ENCODE measurements at places on chromosomes 3 and 15.

DNA sequence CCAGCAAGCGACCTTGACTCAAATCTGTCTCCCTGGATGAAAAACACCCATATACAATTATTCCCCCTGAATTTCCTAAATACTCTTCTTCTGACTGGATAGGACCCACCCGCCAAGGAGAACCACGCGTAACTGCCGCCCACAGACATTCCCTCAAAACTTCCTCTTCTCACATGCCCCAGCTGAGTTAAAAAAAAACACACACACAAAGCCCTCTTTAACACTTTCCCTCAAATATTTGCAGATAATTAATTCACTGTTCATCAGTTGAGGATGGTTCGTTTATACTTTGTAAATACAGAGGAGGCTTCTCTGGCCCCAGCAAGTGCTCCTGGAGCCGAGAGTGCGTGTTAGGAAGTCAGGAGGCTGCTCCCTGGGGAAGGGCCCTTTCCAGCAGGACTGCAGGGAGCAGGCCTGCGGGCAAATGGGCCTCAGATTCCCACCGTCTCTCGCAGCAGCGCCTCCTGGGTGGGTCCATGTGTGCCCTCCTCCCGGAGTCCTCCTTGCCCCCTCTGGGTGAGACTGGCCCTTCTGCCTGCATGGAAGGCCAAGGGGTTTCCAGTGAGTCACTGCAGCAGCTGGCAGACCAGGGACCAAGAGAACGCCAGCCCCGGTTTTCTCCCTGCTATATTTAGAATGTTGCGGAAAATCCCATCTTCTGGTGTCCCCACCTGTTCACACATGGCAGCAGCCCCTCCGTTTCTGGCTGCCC is 46.8 kb downstream of the MGLL start:
- DNase-seq: peak; percentile 55

- no peak for DNase-seq
These were observed 29.9 kb downstream of the UBE3A start for GRCh38 chr15:25408929-25409328.

- DNase-seq: no peak
These were observed 410.4 kb upstream of the RORA start for GRCh38 chr15:61639491-61639890.

- no peak for DNase-seq
These were observed 152.9 kb downstream of the ATP10A start for GRCh38 chr15:25710184-25710583.

GRCh38 chr3:192514081-192514753 is 213.1 kb downstream of the FGF12 start:
- peak; percentile 12 for DNase-seq

DNA sequence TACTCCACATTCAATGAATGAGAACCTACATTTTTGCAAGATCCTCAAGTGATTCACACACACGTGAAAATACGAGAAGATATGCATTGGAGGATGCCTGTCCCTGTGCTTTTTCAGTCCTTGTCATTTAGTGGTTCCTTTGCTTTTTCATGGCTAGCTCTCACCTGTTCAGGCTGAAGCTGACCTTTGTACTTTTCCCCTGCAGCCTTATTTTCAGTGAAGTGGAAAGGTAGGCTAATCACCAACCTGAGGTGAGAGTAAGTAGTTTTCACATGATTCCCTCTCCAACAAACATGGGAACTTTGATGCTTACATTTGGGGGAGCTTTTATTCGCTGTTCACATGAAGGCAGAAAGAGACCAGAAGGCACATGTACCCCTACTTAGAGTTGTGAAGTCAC is 8.3 kb downstream of the ITPR1 start:
- DNase-seq: no peak

GRCh38 chr15:77024273-77025082 is 29.6 kb downstream of the PSTPIP1 start:
- peak; percentile 22 for DNase-seq

DNA sequence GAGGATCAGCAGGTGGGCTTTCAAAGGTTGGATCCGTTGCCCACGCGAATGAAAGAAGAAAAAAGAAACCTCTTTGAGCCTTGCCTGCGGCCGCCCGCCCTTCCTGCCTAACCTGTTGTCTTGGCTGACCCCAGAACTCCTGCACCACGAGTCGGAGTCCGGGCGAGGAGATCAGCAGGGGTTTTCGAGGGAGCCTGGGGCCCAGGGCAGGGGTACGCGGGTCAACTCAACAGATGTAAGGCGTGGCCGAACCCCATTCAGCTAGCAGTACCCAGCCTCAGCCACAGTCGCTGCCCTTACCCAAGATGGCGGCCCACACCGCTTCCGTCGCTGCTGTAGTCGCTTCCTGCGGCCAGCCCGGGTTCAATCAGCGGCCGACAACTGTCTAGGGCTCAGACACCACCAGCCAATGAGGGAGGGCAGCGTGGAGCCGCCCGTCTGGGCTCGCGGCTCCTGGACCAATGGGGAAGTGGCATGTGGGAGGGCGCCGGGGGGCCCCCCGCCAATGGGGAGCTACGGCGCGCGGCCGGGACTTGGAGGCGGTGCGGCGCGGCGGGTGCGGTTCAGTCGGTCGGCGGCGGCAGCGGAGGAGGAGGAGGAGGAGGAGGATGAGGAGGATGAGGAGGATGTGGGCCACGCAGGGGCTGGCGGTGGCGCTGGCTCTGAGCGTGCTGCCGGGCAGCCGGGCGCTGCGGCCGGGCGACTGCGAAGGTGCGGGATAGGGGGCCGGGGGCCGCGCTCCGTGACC is at the start of gene MANF:
Gene MANF, plus strand, starts transcription at position 566 of the 748 bp plus-strand sequence. Its CDS starts 52 bp downstream, at position 618.
- DNase-seq: peak; percentile 96

DNA sequence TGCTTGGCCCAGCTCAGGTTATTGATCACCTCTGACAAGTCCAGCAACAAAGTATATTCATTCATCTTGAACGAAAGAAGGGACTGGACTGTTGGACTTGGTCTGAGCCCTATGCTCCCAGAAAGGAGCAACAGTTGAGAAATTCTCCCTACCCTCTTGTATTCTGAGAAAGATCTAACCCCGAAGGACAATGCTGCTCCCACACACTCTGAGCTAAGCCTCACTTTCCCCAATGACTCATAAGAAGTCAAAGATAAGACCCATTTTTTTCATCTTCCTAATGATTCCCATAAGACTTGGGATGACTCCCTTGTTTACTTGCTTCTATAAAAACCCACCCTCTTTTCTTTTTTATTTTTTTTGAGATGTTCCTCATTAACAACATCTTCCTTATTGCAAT is 549.4 kb upstream of the MDFIC2 start:
- peak; percentile 97 for DNase-seq

- peak; percentile 54 for DNase-seq
These were observed at the start of gene SPESP1 for GRCh38 chr15:68930268-68931022. TSS of gene SPESP1 (plus strand) at chr15:68930525. CDS start at chr15:68930654, 129 bp downstream.

- no peak for DNase-seq
These were observed 10.0 kb downstream of the EPB42 start for GRCh38 chr15:43210807-43211206.

GRCh38 chr3:186614597-186615483 is 2.0 kb downstream of the AHSG start:
- DNase-seq: peak; percentile 53

- no peak for DNase-seq
These were observed 2.2 kb upstream of the CD276 start for GRCh38 chr15:73681856-73682599.

DNA sequence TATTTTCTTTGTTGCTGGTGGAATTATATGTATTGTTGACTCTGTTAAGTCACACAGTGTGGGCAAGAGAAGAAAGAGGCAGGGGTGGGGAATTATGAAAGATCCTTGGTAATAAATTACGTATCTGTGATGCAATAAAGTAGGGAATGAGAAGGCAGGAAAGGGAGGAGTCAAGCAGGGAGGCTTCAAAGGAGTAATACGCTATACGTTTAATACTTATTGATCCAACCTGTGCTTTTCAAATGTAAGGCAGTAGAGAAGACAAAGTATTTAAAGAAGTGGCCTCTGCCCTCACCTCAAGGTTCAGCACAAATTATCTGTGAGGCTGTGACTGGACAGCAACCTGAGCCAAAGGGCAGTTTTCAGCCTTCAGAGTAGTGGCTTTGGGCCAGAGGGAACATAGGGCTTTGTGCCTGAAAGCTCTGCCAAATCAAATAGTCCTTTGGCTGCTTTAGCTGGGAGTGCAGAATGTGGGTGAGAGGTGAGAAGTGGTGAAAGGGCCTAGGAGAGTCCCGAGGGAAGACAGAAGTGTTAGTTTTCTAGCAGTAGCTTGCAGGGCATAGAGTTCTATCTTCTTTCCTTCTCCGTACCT is 1.2 kb upstream of the PLIN1 start:
- peak; percentile 51 for DNase-seq

DNA sequence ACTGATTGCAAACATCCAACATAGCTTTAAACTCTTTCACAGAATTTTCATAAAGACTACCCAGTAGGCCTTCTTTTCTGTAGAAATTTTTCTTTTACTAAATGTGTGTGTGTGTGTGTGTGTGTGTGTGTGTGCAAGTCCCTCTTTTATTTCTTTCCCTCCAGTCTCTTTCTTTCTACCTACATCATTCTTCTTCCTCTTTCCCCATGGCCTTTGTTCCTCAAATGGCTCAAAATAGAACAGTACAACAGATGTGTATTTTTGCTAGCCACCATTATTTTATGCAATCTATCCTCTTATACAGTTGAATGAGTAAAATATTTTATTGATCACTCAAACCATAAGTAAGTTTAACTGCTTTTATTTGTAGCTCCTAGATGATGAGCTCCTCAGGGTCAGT is 76.4 kb downstream of the USF3 start:
- no peak for DNase-seq

GRCh38 chr15:68650901-68651709 is 72.3 kb downstream of the CORO2B start:
- no peak for DNase-seq

DNA sequence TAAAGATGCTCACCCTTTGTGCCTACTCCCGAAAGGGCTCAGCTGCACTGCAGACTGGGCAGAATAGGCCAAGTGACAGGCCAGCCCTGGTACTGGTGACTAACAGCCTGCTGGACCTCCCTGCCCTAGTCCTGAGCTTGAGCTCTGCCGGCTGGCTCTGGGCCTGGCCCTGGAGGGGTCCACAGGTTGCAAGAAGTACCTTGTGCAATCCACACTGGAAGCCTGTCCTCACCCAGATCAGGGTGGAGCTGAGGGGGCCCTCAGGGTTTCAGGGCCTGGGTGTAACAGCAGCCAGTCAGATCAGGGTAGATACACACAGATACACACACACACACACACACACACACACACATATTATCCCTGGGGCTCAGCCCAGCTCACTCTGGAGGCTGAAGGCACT is 27.3 kb upstream of the PLA2G4D start:
- DNase-seq: peak; percentile 48

DNA sequence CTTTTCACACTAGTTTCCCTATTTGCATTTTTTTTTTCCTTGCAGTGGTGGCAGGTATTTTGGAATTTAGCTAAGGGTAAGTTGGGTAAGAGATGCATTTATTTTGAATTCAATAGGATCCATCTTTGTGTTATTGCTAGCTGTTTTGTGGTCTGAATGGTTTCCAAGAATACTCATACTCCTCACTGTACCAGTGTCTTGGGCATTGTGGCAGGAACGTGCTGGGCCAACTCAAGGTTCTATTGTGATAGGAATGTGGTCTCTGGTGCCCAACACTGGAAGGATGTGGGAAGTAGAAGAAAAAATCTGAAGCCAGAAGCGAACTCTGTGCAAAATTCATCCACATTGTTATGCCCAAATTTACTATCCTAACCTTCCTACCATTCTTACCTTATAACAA is 135.6 kb downstream of the RBMS3 start:
- no peak for DNase-seq

DNA sequence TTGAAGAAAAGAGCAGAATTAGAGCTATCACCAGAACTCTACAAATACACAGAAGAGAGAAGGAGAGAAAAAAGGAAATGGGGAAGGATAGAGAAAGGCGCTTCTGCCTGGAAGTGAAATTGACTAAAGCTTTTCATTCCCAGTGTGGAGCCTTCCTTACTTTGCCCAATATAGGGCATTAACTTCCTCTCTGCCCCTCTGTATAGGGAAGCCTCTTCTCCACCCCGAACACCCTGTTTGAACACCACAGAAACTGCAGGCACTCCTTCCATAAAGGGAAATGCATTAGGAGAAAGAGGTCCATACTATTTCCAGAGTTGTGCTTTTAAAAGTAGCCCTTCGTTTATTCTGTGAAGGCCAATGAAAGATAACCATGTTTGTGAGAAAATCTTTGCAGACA is 248.5 kb downstream of the RAP2B start:
- no peak for DNase-seq

DNA sequence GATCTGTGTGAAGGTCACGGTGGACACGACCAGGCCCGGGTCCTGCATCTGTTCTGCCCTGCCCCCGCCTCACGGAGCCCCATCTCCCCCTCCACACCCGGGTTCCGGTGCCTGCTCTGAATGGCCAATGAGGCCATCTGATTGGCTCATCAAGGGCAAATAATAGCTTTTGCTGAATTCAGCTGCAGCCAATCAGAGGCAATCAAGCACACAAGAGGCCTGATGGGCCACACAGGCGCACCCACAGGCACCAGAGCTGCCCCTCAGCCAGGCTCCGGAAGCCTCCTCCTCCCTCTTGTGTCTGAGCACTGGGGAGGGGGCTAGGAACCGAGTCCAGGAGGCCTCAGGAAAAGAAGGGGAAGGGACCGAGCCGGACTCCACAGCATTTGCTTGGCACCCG is 49.5 kb downstream of the CACNA2D2 start:
- DNase-seq: no peak

- peak; percentile 61 for DNase-seq
These were observed 62.8 kb upstream of the CMTM8 start for GRCh38 chr3:32175607-32176197.

DNA sequence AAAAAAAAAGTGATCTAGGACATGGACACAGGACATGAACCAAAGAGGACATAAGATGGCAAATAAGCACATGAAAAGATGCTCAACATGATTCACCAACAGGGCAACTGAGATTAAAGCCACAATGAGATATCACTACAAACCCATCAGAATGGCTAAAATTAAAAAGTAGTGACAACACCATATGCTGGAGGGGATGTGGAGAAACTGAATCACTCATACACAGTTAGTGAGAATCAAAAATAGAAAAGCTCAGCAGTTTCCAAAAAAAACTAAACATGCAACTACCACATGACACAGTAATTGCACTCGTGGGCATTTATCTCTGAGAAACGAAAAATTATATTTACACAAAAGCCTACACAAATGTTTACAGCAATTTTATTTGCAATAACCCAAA is 27.9 kb upstream of the ACKR4 start:
- no peak for DNase-seq

DNA sequence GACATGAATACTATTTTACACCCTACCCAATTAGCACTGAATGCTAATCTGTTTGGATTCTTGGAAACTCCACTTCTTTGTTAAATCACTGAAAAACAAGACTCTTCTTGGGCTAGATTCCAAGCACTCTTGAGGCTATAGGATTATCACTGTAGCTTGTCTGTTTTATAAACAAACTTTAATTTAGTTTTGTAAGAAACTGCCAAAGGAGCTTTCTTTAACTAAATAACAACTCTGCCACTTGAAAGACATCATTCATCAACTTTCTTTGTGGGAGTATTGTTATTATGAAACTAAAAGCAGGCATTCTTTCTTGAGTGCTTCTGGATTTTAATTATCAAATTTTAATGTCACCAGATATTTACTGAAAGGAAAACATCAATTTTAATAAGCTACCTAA is 24.1 kb downstream of the CBLB start:
- peak; percentile 73 for DNase-seq

All from amniotic epithelial cell (primary cell).